ENCODE measurements at places on chromosomes 3 and 15. TPM values are rescaled to one million over a fixed set of nuclear protein-coding genes. Genes with fewer than 3 reads are reported as not detected.
A peak's percentile ranks its signal among the peaks of the same experiment; 100 is the strongest.

DNA sequence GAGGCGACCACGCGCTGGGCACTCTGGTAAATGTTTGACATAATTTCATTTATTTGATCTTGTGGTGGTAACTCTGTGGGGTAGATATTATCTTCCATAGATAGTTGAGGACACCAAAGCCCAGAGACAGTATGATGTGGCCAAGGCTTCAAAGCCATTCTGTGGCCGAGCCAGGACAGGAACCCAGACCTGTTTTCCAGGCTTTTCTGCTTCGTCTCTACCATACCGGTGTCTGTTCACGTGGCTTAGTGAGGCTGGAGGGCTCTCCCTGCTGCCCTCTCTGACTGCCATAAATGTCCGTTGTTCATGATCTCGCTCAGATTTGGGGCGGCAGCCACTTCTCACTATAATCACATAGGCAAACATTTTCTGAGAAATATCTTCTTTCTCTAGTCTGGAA is 134.7 kb downstream of the PEX5L start:
- DNase-seq: no peak

GRCh38 chr15:94894056-94894455 is 662.7 kb downstream of the MCTP2 start:
- no peak for DNase-seq

DNA sequence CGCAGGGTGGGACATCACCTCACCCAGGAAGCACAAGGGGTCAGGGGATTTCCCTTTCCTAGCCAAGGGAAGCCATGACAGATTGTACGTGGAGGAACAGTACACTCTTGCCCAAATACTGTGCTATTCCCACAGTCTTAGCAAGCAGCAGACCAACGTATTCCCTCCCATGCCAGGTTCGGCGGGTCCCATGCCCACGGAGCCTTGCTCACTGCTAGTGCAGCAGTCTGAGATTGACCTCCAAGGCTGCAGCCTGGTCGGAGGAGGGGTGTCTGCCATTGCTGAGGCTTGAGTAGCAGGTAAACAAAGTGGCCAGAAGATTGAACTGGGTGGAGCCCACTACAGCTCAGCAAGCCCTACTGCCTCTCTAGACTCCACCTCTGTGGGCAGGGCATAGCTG is 39.0 kb downstream of the ALDH1A2 start:
- DNase-seq: no peak

- DNase-seq: no peak
Measured at GRCh38 chr3:27034255-27034654, 334.9 kb downstream of the NEK10 start.

- no peak for DNase-seq
Measured at GRCh38 chr3:27584874-27585273, 100.7 kb upstream of the SLC4A7 start.

DNA sequence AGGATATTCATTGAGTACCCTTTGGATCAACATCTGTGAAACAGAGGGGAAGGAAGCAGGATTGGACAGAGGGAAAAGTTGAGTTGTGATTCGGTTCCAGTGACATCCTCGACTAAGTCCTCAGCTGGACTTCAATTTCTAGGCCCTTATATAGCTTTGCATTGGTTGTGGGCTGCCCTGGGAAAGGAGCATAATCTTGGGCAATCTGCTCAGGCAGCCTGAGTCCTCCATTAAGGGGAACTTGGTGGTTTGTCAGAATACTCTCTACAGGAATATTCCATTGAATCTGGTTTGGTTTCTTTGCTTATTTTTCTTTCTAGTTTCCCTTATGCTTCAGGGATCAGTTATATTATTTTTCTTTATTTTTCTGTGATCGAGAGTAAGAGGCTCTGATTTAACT is 94.1 kb downstream of the TCF12 start:
- DNase-seq: no peak

GRCh38 chr3:67790043-67790442 is 135.6 kb upstream of the SUCLG2 start:
- DNase-seq: no peak

DNA sequence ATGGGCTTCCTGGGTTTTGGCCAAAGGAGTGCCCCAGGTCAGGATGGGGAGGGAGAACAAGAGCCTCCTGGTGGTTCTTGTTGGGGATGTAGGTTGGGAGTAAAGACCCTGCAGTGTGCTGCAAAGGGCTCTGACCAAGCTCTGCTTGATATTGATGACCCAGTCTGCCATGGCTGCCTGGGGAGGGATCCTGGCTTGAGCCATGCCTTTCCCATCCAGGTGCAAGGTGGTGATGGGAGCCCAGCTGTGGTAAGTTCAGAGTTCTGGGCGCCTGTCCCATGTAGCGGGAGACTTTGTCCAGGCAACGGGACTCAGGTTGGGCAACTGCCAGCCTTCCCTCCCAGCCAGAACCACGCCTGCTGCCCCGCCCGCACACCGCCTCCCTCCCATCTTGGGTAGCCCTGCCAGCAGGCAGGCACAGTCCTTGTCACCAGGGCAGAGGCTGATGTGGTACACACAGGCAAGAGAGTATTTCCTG is 2.6 kb downstream of the GNAI2 start:
- no peak for DNase-seq

Gene VEPH1
- 4.0 TPM for total RNA-seq

Gene TXNRD3
- total RNA-seq: 22.5 TPM

- DNase-seq: peak; percentile 82
Measured at GRCh38 chr3:122407946-122408345, 7.9 kb downstream of the WDR5B start.

- DNase-seq: no peak
Measured at GRCh38 chr3:55579496-55579895, 92.4 kb upstream of the WNT5A start.

Gene ACVR2B
- 11.0 TPM for total RNA-seq

DNA sequence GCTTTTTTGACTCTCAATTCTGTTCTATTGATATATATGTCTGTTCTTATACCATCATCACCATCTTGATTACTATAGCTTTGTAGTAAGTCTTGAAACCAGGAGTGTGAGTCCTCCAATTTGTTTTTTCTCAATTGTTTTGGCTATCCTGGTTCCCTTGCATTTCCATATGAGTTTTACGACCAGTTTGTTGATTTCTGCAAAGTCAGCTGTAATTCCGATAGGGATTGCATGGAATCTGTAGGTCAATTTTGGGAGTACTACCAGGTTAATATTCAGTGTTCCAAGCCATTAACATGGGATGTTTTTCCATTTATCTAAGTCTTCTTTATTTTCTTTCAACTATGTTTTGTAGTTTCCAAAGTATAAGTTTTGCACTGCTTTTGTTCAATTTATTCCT is 27.0 kb downstream of the PGBD4 start:
- no peak for DNase-seq

Gene APBA2
- not detected for total RNA-seq

GRCh38 chr15:74648051-74648842 is 32.6 kb downstream of the CLK3 start:
- no peak for DNase-seq

DNA sequence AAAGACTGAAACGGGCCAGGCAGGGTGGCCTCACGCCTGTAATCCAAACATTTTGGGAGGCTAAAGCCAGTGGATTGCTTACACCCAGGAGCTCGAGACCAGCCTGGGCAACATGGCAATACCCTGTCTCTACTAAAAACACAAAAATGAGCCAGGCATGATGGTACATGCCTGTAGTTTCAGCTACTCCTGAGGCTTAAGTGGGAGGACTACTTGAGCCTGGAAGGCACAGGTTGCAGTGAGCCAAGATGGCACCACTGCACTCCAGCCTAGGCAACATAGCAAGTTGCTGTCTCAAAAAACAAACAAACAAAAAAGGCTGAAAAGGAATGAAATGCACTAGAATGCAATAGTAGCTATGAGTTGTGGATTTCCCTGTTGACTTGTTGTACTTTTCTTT is 94.7 kb downstream of the STAG1 start:
- no peak for DNase-seq

DNA sequence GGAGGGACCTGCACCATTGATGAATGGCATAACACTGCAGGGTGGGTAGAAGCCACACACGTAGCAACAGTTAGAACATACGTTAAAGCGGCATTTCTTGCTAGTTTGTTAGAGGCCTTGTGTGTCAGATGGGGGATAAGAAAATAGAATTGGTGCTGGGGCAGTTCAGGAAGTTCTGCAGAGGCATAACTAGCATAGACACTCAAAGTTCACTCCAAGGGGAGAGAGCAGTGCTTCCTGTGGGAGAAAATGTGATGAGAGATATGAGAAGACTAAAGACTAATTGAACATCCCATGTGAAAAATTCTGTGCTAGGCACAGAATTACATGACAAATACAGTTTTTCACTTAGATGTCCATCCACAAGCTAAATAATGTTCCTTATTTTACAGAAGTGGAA is 327.1 kb downstream of the ZNF621 start:
- no peak for DNase-seq

GRCh38 chr3:187878772-187879518 is 133.7 kb upstream of the BCL6 start:
- peak; percentile 96 for DNase-seq

- no peak for DNase-seq
Measured at GRCh38 chr15:101255615-101256241, 3.9 kb upstream of the CHSY1 start.

Gene C3orf70
- total RNA-seq: not detected

GRCh38 chr3:120850381-120851295 is 57.4 kb upstream of the STXBP5L start:
- DNase-seq: no peak

Data from PC-9 (cell line).